ENCODE measurements at places on chromosomes 16 and 17.

GRCh38 chr17:70037498-70037897 lies 37.5 kb upstream of the KCNJ16 start:
- DNase-seq: no peak

DNA sequence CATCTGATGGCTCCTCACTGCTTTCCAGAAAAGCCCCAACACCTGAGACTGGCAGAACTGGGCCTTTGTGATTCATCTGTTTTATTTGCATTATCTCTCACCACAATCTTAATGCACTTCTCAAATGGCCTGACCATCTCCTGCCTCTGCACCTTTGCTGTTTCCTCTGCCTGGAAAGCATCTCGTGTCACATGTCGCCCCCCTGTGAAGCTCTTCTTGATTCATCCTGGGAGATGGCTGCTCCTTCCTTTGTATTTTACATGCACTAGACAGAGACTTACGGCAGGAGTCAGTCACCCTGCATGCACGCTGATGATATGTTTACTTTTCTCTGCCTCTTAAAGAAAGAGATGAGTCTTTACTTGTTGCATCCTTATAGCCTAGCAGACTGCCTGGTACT lies 30.0 kb downstream of the HNF1B start:
- DNase-seq: no peak

GRCh38 chr16:1825864-1826690 lies 548 bp downstream of the HAGH start:
- no peak for DNase-seq

DNA sequence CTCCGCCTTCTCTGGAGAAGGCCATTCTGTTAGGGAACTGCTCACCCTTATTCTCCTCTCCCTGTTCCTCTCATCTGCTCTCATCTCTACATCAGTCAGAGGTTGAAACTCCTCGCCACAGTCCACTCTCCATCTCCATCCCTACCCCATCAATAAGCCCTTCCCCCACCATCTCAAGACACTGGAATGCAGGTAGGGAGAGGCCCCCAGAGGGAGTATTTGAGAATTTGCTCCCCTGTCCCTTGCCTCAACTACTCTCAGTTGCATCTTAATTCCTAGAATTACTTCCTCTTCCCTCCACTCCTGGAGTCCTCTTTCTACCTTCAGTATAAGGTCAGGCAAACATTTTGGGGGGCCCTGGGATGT lies 2.0 kb upstream of the AATF start:
- DNase-seq: no peak

DNA sequence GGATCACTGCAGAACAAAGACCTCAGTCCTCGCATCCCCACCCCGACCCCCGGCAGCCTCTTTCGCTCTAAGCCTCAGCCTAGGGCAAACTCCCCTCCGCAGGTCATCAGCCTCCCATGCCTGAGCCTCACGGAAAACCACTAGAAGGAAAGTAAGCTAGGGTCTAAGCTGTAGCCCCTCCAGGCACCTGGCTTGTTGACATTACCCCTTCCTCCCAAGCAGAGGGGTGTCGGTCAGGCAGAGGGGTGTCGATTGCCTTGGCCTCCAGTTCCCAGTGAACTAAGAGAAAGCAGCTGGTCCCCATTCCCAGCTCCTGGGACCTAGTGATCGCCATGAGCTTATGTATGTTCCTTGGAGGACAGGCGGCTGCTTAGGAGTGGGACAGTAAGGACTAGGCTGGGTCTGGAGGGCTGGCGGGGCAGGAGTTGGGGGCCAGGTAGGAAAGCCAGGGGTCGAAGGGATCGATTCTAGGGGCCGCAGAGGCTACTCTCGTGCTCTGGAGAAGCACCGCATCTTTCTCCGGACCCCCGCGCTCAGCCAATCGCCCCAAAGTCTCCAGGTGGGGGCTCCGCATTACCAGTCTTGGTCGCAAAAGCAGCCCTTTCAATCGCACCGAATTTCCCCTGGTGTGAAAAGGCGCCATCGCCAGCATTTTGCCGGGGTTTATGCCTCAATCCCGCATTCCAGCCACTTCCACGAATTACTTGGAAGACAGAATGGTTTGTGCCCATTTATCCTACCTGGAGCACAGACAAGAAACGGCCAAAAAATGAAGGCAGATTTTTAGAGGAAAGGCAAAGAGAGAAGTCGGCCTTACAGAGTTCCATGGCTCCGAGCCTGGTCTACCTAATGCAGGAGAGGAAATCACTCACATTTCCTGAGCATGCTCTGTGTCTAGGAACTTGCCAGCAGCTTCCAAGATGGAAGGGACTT lies 21.3 kb upstream of the HOXB13 start:
- DNase-seq: no peak

- DNase-seq: no peak
Observed at GRCh38 chr17:74814453-74814852, 38.3 kb upstream of the NAT9 start.

DNA sequence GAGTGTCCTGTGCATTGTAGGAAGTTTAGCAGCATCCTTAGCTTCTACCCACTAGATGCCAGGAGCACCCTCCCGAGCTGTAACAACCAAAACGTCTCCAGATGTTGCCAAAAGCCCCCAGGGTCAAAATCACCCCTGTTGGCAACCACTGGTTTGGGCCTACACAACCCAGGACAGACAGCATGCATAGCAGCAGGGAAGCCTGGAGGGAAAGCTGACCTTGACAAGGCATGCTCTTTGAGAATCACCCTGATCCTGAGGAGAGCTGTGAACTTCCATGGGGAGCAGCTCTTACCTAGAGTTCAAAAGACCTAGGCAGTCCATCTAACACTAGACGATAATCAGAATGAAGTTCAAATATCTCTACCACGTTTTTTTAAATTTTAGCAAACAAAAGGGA lies 9.2 kb downstream of the SKAP1 start:
- no peak for DNase-seq

DNA sequence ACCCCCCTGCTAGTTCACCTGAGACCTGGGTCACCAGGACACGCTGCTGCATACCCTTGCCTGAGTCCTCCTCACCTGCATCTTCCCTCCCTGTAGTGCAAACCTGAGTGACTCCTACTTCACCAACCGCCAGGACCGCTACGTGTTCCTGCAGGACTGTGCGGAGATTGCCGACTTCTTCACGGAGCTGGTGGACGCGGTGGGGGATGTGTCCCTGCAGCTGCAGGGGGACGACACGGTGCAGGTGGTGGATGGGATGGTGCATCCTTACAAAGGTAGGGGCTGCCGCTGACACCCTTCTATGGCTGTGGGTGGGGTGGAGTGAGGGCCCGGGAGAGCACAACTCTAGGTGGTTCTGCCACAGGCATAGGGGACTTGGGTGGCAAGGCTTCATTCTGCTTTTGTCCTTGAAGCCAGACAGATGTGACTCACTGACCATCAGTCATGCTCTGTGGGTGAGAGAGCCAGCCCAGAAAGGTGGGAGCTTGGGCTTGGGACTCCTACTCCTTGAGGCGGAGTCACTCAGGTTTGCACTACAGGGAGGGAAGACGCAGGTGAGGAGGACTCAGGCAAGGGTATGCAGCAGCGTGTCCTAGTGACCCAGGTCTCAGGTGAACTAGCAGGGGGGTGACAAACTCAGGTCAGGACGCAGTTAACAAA lies 22.3 kb downstream of the PGS1 start:
- DNase-seq: no peak

DNA sequence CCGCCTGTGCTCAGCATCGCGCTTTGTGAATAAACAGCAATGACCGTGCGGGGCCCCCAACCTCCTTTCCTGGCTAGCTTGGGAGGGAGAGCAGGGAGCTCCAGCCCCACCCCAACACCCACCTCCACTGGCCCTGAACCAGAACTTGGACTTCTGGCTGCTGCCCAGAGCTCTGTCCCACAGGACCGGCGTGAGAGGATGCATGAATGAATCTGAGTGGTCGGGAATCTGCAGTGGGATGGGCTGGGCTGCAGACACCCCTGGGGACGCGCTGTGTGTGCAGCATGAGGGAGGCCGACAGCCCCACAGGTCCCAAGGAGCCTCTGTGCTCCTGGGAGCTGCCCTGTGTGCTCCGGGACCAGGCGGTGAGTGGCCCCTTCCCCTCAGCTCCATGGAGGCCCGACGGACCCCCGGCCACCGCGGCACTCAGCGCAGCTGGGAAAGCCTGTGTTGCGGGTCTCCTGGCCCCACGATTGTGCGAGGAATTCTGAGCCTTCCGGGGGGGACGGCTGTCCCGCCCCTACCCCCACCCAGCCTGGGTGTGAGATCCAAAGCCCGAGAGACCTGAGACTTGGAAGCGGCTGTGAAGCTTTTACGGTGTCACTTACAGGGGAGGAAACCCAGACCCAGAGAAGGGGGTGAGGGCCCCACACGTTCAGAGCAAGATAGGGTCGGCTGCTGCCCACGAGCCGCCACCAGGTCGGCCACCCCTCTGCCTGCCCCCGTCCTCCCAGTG lies 5.4 kb downstream of the PIEZO1 start:
- DNase-seq: no peak

DNA sequence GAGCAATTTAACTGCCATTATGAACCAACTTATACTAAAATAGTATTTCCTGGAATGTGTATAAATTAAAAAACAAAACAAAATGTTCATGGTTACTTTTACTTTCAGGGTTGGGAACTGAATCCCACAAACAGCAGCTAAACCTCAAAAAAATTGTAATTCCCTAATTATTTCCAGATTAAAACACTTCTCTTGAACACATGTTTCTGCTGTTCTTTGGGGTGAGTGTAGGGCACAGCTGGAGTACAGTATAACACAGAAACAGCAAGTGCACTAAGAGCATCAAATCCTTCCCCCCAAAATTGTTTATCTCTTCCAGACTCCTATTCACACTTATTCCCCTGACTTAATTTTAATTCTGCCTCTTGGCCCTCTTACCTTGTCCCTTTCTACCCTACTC lies 56.4 kb downstream of the KANSL1 start:
- DNase-seq: no peak

- DNase-seq: no peak
Observed at GRCh38 chr16:86387468-86388440, 122.6 kb upstream of the FOXF1 start.

DNA sequence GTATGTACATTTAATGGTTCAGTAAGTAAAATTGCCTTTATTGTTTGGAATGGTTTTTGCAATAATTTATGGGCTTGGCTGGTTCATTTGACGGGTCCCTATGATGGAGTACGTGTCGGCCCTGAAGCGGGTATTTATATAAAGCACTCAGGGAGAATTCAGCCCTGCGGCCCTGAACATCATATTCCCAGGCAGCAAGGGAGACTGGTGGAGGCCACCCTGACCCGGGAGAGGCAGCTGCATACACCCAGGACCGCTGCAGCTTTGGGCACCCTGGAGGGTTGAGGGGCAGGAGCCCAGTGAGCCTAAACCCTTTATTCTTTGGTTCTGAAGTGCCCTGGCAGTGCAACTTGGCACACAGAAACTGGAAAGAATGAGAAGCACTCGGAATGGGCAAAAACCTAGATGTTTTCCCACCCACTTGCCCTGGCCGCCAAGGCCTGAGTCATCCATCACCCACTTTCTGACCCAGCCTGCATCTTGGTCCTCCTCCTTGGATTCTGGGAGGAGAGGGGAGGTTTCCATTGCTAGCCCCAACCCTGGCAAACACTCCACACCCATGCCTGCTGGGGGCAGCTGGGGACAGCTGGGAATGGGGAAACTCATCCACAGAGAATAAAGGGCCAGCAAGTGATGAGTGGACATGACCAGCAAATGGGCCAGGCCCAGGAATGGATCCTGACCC lies 162.2 kb upstream of the TNRC6C start:
- DNase-seq: no peak

- DNase-seq: no peak
Observed at GRCh38 chr17:9236286-9237052, 215.2 kb downstream of the NTN1 start.

DNA sequence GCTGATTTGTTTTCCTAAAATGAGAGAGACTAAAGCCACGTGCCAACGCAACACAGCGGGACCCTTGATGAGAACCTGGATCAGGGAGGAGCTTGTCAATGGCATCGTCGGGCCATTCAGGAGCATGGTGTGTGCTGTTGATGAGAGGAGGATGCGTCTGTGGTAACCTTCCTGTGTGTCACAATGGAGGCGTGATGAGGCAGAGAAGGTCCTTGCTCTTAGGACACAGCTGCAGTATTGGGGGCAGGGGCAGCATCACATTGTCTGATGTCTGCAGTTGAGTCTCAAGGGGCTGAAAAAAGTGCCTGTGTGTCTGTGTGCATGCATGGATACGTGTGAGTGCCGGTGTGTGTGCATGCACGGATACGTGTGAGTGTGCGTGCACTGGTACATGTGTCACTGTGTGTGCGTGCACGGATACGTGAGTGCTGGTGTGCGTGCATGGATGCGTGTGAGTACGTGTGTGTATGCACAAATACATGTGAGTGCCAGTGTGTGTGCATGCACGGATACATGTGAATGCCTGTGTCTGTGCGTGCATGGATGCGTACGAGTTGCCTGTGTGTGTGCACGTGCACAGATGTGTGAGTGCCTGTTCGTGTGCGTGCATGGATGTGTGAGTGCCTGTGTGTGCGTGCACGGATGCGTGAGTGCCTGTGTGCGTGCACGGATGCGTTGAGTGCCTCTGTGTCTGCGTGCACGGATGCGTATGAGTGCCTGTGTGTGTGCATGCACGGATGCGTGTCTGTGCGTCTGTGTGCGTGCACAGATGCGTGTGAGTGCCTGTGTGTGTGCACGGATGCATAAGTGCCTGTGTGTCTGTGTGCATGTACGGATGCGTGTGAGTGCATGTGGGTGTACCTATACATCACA lies 39.3 kb downstream of the BAIAP2 start:
- DNase-seq: no peak

DNA sequence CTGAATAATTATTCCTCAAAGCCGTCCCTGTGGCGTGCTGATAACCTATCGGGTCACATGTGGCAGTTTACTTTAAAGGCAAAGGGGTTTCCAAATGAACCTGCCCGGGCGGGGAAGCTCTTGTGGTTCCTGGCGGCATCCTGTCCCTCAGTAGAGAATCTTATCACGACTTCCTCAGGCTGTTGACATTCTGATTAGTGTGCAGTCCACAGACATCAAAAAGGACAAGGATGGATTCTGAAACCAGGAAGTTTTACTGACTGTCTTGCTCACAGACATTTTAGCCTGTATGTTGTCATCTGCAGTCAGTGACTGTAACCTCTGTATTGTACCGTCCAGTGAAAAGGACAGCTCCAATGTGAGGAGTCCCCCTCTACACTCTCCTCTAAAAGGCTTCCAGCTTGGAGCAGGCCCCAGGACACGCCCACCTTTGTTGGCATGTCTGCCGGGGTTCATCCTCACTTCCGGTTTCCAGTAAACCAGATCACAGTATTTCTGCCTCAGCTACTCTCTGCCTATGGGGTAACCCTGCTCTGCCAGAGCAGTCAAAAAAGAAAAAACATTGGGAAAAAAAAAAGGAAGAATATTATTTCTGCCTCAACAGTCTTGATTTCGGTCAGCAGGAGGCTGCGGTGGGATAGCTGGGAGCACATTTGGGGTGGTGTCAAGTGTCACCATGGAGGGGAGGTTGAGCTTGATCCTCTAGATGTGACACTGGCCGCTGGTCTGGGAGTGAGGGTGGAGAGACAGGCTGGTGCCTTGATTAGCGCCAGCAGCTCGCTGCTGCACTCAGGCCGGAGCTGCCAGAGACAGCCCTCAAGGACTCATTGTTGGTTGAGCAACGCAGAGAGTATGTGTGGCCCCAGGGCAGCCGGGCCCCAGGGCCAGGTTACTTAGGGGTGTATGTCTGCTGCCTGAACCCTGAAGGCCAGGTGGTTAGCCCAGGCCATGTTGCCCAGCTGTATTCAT lies 89.0 kb upstream of the DNAH17 start:
- DNase-seq: no peak
